Activated CD4-positive, alpha-beta T cell treated with anti-CD3 and anti-CD28 coated beads for 1 hour (primary cell): ENCODE measurements at places on chromosomes 11 and 22.
A peak's percentile ranks its signal among the peaks of the same experiment; 100 is the strongest.

DNA sequence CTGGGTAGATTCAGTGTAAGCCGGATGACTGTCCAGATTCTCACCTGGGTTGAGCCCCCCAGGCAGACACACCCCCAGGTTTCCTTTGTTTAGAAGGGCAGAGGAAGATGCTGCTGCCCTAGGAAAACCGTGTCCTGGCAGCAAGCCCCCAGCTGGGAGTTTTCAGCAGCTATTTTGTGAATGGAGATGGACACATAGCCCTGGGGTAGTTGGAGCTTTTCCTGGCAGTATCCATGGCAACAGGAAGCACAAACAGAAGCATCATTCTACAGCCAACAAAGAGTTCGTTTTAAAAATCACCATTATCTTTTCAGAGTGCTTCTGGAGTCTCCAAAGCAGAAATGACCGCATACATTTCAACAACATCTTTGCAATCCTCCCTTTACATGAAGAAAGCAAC is 245.5 kb downstream of the BRD1 start:
- DNase-seq, result no peak

DNA sequence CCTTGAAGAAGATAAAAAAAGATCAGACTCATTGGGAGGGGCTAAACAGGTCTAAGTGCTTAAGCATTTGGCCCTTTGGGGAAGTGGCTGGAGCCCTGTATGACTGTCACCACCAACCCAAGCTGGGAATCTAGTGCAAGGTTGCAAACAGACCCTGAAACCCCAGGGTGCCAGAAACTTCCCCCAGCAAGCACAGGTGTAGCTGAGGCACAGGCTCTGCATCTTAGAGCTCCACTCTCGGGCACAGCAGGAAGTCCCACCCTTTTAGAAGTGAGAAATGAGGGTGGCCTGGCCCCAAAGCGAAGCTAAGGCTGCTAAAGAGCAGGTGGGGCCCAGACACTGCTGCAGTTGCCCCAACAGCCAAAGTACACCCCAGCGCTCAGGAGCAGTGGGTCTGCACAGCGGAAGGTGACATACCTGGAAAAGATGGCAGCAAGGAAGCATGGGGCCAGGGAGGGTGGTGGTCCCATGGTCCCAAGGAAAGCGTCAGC is 5.8 kb upstream of the KDM2A start:
- DNase-seq, result no peak

DNA sequence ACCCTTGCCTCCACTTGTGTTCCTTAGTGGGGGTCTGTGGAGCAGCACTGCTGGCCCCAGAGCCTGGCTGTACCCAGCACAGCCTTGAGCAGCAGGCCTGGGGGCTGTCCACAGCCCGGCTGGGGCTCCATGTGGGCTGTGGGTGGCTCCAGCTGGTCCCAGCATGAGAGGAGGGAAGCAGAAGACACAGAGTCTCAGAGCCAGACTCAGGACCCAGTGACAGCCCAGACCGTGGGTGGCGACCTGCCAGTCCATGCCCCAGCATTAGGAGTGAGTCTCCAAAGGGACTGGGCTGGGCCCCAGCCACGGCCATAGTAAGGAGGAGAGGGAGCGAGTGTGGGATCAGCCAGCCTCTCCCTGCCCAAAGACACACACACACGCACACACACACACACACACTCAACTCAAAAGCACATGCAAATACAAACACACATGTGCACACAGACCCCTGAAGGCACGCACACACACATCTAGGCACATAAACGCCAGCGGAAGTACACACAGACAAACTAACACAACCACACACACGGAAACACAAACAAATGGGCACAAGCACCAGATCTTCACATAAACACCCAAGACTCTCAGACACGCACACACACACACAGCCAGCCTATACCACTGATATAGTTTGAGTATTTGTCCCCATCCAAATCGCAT is 16.7 kb upstream of the LRRC10B start:
- DNase-seq, result no peak

GRCh38 chr22:19527321-19527721 is 3.1 kb upstream of the CLDN5 start:
- no peak for DNase-seq

- no peak for DNase-seq
Measured at GRCh38 chr11:116533186-116533825, 239.5 kb downstream of the BUD13 start.

- DNase-seq, result no peak
Measured at GRCh38 chr11:11119917-11120316, 233.1 kb downstream of the CSNK2A3 start.

DNA sequence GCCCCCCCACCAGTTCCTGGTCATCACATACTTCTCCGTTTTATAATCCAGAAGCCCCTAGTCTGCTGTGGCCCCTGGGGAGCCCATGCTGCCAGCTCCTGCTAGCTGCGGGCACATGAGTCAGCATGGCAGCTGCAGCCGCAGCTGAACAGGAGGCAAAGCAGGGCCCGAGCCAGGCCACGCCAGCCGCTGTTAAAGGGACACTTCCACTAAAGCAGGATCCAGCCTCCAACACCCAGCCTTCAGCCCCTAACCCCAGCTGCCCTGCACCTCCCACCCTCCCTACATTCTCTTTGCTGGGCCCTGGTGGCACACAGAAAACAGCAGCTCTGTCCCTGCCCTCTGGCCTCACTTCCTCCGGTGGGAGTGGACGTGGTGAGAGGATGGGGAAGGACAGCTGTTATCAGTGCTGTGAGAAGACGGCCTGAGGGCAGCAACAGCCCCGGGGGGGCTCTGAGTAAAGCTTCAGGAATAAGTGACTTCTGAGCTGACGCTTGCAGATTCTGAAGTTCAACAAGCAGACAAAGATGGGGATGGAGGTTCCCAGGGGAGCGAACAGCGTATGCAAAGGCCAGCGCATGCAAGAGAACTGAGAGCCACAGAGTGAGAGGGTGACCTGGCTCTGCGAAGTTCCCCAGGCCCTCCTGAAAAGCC is 688 bp upstream of the LRRC74B start:
- no peak for DNase-seq

DNA sequence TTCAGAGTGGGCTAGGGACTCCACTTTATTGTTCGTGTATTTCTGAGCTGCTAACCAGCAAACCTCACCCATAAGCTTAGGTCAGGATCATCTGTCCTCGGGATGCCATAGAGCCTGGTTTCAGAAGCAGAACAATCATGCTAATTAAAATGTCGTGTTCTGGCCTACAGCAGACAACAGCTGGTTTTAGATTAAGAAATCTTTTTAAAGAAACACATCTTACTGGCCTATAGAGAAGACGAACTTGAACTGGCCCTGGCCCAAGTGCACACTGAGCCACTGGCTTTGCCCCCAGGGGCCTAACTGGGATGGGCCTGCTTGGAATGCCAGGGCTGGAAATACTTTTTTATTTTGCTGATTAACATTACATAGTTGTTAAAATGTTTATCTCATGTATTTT is 63.2 kb downstream of the ALX4 start:
- DNase-seq, result no peak

DNA sequence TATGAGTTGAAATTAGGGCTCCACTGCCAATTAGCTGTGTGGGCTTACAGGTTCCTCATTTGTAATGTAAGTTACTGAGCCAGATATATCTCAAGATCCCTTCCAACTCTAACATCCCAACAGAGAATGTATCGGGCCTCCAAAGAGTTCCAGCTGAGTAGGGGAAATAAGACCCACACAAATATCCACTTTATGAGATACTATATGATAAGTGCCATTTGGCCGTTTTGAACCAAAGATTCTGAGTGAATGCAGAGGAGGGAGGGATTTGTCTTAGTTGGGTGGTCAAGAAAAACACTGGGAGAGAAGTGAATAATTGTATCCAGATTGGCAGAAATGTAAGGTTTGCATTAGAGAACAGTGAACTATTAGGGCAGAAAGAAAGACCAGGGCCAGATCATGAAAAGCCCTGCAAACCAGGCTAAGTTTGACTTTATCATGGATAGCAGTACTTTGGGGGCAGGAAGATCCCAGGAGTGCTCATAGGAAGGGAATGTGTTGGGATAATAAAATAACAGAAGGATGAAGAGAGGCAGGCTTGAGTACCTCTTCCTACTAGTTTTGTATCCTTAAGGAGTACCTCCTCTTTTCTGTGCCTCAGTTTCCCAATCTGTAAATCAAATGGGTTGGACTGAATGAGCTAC is 63.9 kb downstream of the RPL27A start:
- no peak for DNase-seq

DNA sequence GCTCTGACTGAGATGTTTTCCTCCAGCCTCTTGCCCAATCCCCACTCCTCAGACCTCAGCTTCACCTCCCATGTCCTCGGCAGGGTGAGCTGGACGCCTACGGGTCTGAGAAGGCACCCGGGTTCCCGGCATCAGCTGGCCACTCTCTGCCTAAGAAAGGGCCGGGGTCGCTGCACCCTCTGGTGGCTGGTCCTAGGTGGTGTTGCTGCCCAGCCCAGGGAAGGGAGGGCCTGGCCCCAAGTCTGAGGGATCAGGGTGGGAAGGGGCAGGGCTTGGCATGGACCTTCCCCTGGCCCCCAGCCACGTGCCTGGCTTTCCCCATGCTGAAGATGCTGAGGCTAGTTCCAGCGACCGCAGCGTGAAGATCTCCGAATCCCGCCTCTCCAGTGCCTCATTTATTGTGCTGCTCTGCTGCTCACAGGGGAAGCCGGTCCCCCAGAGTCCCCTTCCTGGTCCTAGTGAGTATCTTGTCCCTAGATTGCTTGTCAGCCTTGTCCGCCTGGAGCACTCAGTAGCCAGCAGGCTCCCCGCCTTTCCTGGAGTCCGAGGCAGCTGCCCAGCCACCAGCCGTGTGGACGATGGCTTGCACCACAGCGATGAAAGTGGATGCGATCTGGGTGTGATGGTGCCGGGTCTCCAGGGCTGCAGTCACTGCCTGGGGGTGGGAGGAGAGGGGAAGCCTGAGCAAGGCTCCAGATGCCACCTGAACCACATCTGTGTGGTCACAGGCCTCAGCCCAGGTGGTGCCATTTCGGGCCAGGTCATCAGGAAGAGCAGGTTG is 2.9 kb upstream of the GGT5 start:
- DNase-seq, result peak; percentile 18

DNA sequence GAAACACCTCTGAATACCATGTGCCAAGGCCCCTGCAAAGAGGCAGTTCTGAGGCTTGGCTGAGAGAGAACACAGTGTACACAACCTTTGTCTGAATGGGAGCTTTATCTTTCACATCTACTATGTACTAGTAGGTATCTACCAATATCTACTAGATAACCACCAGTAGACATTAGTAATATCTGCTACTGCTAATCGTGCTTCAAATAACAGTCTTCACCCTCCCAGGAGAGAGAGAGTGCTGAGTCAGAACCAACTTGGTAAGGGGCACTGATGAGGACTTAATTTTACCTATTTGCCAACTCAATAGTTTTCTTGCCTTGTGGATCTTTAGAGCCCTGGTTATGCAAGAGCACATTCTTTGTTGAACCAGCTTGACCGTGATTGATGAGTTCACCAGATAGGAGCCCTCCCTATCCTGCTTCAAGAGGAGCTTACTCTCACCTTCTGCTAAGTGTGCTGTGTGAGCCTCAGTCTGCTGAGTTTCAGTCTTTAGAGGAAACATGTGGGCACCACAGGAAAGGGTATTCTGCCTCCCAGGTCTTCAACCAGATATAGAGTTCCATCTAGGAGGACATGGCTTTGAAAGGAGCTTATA is 967.5 kb downstream of the NTM start:
- no peak for DNase-seq

- no peak for DNase-seq
Measured at GRCh38 chr11:59144096-59144495, 1.4 kb downstream of the FAM111A start.

DNA sequence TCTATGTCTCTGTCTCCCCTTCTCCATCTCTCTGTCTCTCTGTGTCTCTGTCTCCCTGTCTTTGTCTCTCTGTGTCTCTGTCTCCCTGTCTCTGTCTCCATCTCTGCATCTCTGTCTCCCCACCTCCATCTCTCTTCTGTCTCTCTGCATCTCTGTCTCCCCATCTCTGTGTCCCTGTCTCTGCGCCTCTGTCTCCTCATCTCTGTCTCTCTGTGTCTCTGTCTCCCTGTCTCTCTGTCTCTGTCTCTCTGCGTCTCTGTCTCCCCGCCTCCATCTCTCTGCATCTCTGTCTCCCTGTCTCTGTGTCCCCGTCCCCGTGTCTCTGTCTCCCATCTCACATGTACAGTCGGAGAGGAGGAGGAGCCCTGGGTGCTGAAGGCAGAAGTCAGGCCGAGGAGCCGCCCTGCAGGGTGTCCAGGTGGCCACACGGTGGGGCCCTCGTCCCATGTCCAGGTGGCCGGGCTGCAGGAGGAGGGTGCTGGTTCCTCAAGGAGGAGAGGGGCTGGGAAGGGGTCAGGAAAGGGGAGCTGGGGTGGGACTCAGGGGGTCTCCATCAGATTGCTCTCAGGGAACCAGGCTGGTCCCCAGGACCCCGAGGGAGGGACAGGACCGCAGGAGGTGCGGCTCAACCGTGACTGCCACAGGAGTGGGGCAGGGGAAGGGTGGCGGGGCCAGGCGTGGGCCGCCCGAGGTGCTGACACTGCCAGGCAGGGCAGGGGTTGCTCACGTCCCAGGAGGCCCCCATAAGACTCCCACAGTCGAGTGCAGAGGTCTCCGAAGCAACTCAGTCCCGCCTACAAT is 25.6 kb upstream of the TH start:
- peak; percentile 48 for DNase-seq

- DNase-seq, result no peak
Measured at GRCh38 chr11:85809863-85810262, 1.1 kb downstream of the SYTL2 start.

GRCh38 chr11:76787271-76787670 is 4.1 kb downstream of the TSKU start:
- DNase-seq, result no peak

GRCh38 chr11:1087279-1087960 is 12.7 kb downstream of the MUC2 start:
- DNase-seq, result no peak

- DNase-seq, result no peak
Measured at GRCh38 chr22:25758316-25758715, 16.3 kb downstream of the MYO18B start.

DNA sequence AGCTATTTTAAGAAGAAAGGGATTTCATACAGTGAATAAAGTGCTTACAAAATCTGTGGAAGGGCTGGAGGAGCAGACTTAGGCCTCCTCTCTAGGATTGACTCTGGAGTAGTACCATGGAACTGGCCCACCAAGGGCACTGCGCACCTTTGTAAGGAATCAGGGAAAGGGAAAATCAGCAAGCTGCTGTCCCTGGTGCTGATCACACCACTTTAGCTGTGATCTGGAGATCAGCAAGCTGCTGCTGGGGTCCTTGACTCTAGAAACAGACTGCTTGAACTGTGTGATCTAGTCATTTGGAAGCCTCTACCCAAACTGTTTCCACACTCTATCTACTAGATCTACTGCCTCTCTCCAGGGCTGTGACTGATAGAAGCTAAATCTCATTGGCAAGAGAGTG is 18.4 kb upstream of the TECTA start:
- DNase-seq, result no peak

GRCh38 chr11:104852811-104853210 is 45.4 kb downstream of the CASP12 start:
- DNase-seq, result no peak

DNA sequence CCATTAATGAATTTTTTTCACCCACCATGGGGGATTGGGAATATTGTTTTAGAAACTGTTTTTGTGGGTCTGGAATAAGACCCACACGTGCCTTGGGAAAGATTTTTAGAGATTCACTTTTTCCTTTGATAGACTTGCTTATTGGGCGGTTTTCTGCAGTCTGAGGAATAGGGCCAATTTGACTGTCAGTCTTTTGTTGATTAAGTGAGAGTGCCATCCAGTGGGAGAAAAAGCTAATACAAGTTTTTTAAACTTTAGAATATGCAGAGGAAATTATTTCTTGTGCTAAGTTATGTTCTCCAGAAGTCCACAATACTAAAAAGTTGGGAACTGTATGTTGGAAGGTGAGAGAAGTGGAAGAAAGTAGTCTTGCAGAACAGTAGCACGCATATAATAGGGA is 56.1 kb downstream of the PRMT3 start:
- no peak for DNase-seq
